Activated CD8-positive, alpha-beta memory T cell treated with anti-CD3 and anti-CD28 coated beads for 1 hour (primary cell): ENCODE measurements at places on chromosomes 5 and 9.

DNA sequence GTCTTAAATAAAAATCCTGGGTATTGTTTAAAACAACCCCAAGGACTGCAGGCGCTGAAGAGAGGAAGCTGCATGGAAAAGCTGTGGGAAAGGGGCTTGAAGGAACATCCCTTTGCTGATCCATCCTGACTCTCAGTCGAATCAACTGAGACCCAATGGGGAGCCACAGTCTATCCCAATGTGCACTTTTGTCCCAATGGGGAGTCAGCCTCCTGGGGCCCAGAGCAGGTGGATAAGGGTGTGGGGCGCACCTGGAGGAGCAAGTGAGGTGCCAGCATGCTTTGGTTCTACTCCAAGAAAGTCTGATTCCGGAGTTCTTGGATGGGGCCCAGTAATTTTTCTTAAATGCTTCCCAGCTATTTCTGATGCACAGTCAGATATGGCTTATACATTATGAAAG lies 118.1 kb downstream of the COL23A1 start:
- DNase-seq: no peak

GRCh38 chr9:80146466-80146865 lies 574.7 kb downstream of the TLE4 start:
- DNase-seq: no peak

- DNase-seq: no peak
Measured at GRCh38 chr5:108760512-108760911, 12.8 kb downstream of the FER start.

GRCh38 chr9:131698618-131698985 lies 41.3 kb downstream of the RAPGEF1 start:
- DNase-seq: no peak

GRCh38 chr9:91986248-91986647 lies 36.2 kb upstream of the ROR2 start:
- no peak for DNase-seq

DNA sequence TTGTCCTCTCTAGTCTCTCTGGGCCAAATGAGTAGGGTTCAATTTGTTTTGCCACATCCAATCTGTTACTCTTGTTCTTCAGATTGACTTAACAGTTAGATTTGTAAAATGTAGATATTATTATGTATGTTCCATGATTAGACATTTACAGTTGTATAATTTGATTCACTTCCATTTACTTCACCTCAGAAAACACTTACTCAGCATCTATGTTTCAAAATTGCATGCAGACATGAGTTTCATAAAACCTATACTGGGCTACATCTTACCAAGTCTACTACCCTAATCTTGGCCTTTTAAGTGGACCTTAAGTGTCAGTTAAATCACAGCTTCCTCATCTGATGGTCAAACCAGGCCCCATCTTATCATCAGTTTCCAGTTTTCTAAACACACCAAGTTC lies 1181.2 kb upstream of the CDH9 start:
- DNase-seq: no peak

DNA sequence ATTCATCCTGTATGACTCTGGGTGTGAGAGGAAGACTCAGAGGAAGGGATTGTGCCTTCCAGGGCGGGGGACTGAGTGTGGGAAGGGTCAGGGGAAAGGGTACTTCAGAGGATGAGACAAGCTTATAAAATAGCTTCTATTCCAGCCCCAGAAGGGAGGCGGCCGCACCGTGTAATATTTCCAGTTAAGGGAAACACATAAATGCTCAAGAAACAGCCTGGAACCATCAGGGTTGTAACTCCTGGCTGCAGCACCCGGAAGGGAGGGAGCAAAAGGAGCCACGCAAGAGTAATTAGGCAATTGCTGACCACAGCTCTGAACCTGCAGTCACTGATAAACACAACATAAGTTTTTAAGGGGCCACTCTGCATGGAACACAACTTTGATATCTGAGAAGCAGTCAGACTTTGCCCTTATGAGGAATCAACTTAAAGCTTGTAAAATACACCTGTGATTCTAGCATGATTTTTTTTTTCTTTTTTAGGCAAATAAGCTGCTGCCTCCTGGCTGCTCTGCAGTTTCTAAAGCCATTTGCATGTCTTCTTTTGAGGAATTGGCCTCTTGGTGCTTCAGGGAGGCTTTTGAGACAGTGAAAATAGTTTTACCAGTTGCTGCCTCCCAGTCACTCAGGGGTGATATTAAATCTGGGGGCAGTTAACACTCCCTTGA lies 382.7 kb downstream of the ENC1 start:
- no peak for DNase-seq

- no peak for DNase-seq
Measured at GRCh38 chr5:176861276-176861675, 37.9 kb downstream of the HK3 start.

GRCh38 chr5:123209502-123210027 lies 120.5 kb downstream of the PRDM6 start:
- DNase-seq: no peak

DNA sequence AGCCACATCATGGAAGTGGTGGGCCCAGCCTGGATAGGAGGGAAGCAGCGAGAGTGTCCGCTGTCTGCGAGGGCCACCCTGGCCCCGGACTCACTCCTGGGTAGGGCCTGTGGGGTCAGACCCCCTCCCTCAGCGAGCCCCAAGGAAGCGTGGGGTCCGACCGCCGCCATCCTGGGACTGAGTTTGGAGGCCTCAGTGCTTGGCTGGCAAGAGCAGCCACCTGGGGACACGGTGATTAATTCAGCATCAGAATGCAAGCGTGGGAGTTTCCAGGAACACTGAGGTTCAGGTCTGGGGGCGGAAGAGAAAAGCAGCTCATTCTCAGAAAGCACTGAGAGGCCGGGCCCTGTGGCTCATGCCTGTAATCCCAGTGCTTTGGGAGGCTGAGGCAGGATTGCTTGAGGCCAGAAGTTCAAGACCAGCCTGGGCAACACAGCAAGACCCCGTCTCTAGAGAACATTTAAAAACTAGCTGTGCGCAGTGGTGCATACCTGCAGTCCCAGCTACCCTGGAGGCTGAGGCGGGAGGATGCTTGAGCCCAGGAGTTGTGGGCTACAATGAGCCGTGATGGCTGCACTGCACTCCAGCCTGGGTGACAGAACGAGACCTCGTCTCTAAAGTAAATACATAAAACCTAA lies 18.3 kb upstream of the CAMSAP1 start:
- DNase-seq: no peak

DNA sequence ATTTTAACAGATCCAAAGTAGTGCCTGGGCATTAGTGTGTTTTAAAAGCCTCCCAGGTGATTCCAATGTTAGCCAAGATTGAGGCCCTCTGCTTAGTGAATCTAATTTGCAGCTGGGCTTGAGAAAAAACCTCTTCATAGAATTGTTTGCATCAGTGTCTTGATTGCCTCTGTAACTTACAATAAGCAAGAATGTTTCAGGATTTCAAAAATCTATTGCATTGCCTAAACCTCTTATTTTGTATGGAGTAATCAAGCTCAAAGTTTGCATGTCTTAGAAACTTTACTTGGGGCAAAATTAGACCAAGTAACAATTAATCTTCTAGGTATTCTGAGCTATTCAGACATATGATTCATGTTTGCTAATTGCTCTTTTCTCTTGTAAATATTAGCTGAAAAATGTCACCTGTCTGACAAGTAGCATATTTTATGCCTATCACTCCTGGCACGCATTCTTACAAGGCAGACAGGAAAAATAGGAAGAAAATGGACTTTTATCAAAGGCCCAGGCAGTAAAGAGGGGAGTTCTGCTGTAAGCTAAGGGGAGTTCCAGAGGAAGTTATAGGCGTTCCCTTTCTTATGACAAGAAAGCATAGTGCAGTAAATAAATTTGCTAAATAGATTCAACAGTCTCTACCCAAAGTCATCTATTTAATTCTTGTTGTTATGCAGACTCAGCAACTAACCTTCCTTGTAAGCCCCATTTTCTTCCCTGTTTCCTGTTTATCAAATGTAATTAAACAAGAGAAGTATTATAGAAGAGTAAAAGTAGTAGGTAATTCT lies 21.0 kb downstream of the PDCD1LG2 start:
- no peak for DNase-seq

DNA sequence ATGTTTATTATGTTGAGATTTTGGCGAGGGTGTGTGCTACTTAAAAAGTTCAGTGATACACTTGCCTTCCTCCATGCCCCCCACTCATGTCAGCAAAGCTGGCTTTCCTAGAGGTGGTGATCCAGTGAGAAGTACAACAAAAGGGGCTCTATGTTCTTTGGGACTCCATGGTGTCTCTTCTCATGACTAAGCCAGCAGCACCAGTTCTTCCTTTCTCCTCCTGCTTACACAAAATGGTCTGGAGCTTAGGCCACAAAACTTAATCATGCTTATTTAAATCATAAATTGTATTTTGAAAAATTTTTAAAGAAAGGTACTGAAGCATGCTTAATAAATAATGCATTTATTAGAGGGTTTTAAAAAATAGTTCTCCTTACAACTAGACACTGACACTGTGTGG lies 22.4 kb downstream of the MOCS2 start:
- no peak for DNase-seq

DNA sequence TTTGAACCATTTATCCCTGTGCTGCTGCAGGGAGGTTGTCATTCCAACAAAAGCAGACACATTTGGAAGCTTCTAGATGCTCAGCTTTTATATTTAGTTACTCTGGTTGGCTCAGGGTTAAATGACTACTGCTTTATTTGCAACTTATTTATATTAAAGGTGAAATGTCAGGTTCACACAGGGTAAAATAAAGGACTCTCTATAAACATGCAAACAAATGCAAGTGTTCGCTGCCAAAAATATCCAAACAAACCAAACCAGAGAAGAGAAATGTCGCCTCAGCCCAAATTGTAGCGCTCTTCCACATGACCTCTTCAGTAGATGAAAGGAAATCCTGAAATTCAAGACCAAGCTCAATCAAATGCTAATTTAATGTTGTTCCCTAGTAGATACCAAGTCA lies 57.0 kb upstream of the LIFR start:
- no peak for DNase-seq

DNA sequence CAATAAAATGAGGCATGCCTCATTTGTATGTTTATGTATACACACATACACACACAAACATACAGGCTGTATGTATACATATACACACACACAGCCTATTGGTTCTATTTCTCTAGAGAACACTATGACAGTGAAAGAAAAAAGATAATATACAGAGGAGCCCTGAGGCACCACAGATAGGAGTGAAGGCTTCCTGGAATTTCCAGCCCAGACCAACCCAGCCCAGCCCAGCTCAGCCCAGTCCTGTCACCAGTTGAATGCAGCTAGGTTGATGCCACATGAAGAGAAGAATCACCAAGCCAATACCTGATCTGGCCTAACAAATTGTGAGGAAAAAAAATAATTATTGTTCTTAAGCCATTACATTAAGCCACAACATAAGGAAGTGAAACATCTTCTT lies 126.9 kb upstream of the PDE4D start:
- no peak for DNase-seq

- no peak for DNase-seq
Measured at GRCh38 chr9:84652496-84653120, 16.9 kb upstream of the NTRK2 start.

GRCh38 chr9:265209-265870 lies 50.7 kb downstream of the DOCK8 start:
- DNase-seq: no peak

- DNase-seq: no peak
Measured at GRCh38 chr9:63728287-63728686, 1556.7 kb downstream of the FOXD4L5 start.
